Thymus (tissue), 14 donors: ENCODE measurements at places on chromosomes 16 and 17. TPM values are rescaled to one million over a fixed set of nuclear protein-coding genes. Genes with fewer than 3 reads are reported as not detected.

The MAPT gene
- 0.84 TPM for polyA plus RNA-seq

The NKD1 gene
- 0.98 TPM for polyA plus RNA-seq

The TBC1D3C gene
- polyA plus RNA-seq, result 8.0 TPM

The CPHXL2 gene
- not detected for polyA plus RNA-seq

The IRX5 gene
- 0.87 TPM for polyA plus RNA-seq

The ARL5C gene
- polyA plus RNA-seq, result 6.3 TPM

The MARVELD3 gene
- polyA plus RNA-seq, result 3.1 TPM

The ZFP1 gene
- 10.8 TPM for polyA plus RNA-seq

The AP2B1 gene
- polyA plus RNA-seq, result 39.1 TPM

The TNK1 gene
- 7.2 TPM for polyA plus RNA-seq

The RPRML gene
- polyA plus RNA-seq, result 0.07 TPM

The CCDC144A gene
- polyA plus RNA-seq, result 1.3 TPM

The PRRT2 gene
- 1.0 TPM for polyA plus RNA-seq

The CD300E gene
- 4.0 TPM for polyA plus RNA-seq

The RRAD gene
- polyA plus RNA-seq, result 13.3 TPM

The TEKT5 gene
- 0.71 TPM for polyA plus RNA-seq

The KPNA2 gene
- polyA plus RNA-seq, result 29.9 TPM

The RHBDL3 gene
- polyA plus RNA-seq, result 0.32 TPM

The CLDN9 gene
- polyA plus RNA-seq, result 0.98 TPM

The KRTAP3-2 gene
- polyA plus RNA-seq, result 0.09 TPM

The CIITA gene
- 32.8 TPM for polyA plus RNA-seq

The UTS2R gene
- 0.07 TPM for polyA plus RNA-seq

The SBK1 gene
- 5.2 TPM for polyA plus RNA-seq

The CES3 gene
- 0.32 TPM for polyA plus RNA-seq

The HOXB2 gene
- polyA plus RNA-seq, result 11.1 TPM

The PDE6G gene
- polyA plus RNA-seq, result 18.2 TPM

The LDHD gene
- polyA plus RNA-seq, result 1.6 TPM

The TMEM256 gene
- polyA plus RNA-seq, result 152 TPM

The MAZ gene
- polyA plus RNA-seq, result 178 TPM

The LHX1 gene
- 0.09 TPM for polyA plus RNA-seq

The GCGR gene
- polyA plus RNA-seq, result 0.80 TPM

The KRT17 gene
- polyA plus RNA-seq, result 2,044 TPM

The MEIOB gene
- 1.3 TPM for polyA plus RNA-seq

The VAT1L gene
- 0.34 TPM for polyA plus RNA-seq

The OR2C1 gene
- polyA plus RNA-seq, result 0.21 TPM

The TRIM65 gene
- 20.2 TPM for polyA plus RNA-seq

The CENPX gene
- 79.7 TPM for polyA plus RNA-seq

The ATP6V0C gene
- polyA plus RNA-seq, result 103 TPM
